ENCODE measurements at places on chromosomes 11 and 22.
A peak's percentile ranks its signal among the peaks of the same experiment; 100 is the strongest.

GRCh38 chr11:119676461-119677020 is 52.5 kb downstream of the NECTIN1 start:
- peak overlapping the region; percentile 31 for H3K4me3 ChIP-seq
- H3K27ac ChIP-seq: no peak overlapping the region
- no peak for DNase-seq

- H3K27me3 ChIP-seq: peaks cover 9% of the 10 kb centered on the region
- peak overlapping the region; percentile 57 for H3K27ac ChIP-seq
- peak overlapping the region; percentile 79 for H3K4me3 ChIP-seq
- peaks cover 5% of the 10 kb centered on the region for H3K36me3 ChIP-seq
Observed at GRCh38 chr22:23772315-23772648, 367 bp upstream of the MMP11 start.

- H3K4me3 ChIP-seq: no peak overlapping the region
- H3K27ac ChIP-seq: no peak overlapping the region
- H3K36me3 ChIP-seq: no peaks in the 10 kb centered on the region
- H3K4me1 ChIP-seq: no peaks in the 10 kb centered on the region
Observed at GRCh38 chr11:15707194-15707593, 592.5 kb downstream of the INSC start.

DNA sequence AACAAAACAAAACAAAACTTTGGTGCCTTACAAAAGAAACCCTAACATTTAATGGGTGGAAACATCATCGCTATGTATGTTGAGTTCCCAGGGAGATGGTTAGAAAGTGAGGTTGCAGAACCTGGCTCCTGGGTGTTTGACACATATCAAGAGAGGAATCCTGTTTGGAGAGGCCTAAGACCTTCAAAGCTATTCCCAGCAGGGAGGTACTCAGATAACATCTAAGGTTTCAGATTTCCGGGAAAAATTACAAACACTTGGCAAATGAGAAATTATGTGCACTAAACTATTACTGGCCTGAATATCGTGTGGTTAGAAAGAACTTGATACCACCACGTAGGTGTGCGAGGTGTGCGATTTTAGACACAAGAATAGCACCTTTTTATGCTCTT is 18.5 kb downstream of the TRIM5 start:
- peak overlapping the region; percentile 11 for H3K4me3 ChIP-seq
- H3K4me1 ChIP-seq: no peaks in the 10 kb centered on the region
- peaks cover 2% of the 10 kb centered on the region for H3K27me3 ChIP-seq

GRCh38 chr11:65014726-65015227 is 817 bp downstream of the ARL2 start:
- peak overlapping the region; percentile 89 for H3K4me3 ChIP-seq
- peaks cover 13% of the 10 kb centered on the region for H3K4me1 ChIP-seq
- H3K27ac ChIP-seq: no peak overlapping the region
- peaks cover 2% of the 10 kb centered on the region for H3K27me3 ChIP-seq
- no peak for DNase-seq

GRCh38 chr22:44130076-44130711 is 50.5 kb upstream of the PARVG start:
- peaks cover 60% of the 10 kb centered on the region for H3K36me3 ChIP-seq
- no peak for DNase-seq
- H3K4me3 ChIP-seq: no peak overlapping the region
- H3K27me3 ChIP-seq: peaks cover 9% of the 10 kb centered on the region
- no peak overlapping the region for H3K27ac ChIP-seq
- peaks cover 13% of the 10 kb centered on the region for H3K4me1 ChIP-seq

DNA sequence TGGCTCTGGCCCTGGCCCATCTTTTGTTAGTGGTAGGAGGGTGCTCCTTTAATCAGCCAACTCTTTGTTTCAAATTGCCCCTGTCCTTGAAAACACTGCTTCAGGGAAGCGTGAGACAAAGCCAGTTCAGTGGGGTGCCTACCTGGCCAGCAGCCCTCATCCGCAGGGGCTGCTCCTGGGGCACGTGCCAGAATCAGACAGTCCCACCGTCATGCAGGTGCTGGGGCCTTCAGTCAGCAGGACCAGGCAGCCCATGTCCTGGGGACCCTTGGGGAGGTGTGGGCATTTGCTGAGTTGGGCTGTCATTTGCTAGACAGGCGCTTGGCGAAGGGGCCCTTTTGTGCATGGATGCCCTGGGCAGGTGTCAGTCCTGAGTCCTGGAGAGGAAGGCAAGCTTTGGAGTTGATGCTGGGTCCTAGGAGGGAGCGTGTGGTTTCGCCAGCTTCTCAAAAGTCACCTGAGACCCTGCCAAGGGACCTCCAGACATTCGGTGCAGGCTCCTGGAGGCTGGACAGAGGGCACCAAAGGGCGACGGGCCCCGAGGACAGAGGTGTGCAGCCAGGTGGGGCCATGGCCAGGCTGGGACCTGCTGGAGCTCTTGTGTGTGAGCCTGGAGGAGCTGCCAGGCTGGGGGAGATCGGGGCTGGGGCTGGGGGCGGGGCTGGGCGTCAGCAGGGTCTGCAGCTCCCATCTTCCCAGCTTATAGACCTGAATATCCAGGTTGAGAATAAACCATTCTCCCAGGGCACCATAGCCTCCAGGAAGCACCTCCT is 15.0 kb upstream of the RTN4R start:
- no peaks in the 10 kb centered on the region for H3K36me3 ChIP-seq
- H3K27me3 ChIP-seq: no peaks in the 10 kb centered on the region
- no peaks in the 10 kb centered on the region for H3K4me1 ChIP-seq
- no peak for DNase-seq
- H3K4me3 ChIP-seq: no peak overlapping the region

GRCh38 chr11:125342281-125342930 is 153.7 kb downstream of the FEZ1 start:
- peaks cover 2% of the 10 kb centered on the region for H3K27me3 ChIP-seq
- H3K36me3 ChIP-seq: peaks cover 22% of the 10 kb centered on the region
- peaks cover 39% of the 10 kb centered on the region for H3K4me1 ChIP-seq
- no peak for DNase-seq

DNA sequence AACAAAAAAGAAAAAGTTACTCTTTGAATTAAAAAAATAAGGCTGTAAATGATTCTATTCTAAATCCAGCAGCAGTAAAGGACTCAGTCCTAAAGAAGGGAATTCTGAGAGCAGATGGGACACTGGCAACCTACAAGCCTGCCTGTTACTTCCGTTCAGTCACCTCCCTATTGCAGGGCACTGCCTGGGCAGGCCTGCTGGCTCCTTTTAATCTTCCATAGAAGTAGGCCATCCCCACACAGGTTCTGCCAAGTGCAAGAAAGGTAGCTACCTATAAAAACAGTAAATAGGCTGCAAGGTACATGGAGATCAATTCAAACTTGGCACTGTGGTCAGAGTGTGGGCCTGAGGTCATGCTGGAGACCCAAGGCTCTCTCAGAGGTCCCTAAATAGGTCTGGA is 136.4 kb downstream of the TRIM44 start:
- H3K27ac ChIP-seq: no peak overlapping the region
- DNase-seq: no peak
- no peaks in the 10 kb centered on the region for H3K36me3 ChIP-seq
- peaks cover 35% of the 10 kb centered on the region for H3K4me1 ChIP-seq
- no peak overlapping the region for H3K4me3 ChIP-seq

DNA sequence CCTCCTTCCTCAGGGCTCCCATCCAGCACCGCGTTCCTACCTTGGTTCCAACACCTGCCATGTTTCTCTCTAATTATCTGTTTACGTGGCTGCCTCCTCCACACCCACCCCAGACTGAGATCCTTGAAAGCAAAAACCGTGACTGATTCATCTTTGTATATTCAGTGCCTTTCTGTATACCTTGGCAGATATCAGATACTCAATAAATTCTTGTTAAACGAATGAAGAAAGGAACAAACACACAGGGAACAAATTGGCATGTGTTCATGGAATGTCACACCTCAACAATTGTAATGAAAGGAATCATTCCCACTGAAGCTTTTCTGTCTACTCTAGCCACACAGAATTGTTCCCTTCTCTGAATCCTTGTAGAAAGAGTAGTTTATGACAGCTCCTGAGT is 20.4 kb upstream of the LRRC55 start:
- H3K27me3 ChIP-seq: peaks cover 4% of the 10 kb centered on the region
- H3K27ac ChIP-seq: no peak overlapping the region
- no peak overlapping the region for H3K4me3 ChIP-seq
- peaks cover 4% of the 10 kb centered on the region for H3K4me1 ChIP-seq

DNA sequence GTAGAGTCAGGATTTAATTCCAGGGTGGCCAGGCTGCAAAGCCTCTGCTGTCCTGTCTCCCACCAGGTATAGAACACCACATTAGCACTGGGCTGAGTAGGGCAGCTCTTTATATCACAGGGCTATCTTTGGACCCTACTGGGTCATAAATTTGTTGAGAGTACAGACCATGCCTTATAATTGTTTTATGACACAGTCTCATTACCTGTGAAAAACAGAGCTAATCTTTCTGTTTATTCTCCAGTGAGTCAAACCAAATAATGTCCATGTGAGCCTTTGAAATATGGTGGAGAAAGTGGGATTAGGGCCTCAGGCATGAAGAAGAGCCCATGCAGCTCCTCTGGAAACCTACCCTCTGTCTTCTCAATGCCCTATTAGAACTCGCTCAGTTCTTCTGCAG is 49.6 kb upstream of the KIRREL3 start:
- H3K27ac ChIP-seq: no peak overlapping the region
- H3K4me1 ChIP-seq: no peaks in the 10 kb centered on the region
- H3K4me3 ChIP-seq: no peak overlapping the region

All from endothelial cell (in vitro differentiated cells).